Anterior cingulate cortex (tissue), 58 donors: ENCODE measurements at places on chromosomes 6 and 20.

- no peak for DNase-seq
Measured at GRCh38 chr20:49404461-49404860, 78.0 kb downstream of the KCNB1 start.

DNA sequence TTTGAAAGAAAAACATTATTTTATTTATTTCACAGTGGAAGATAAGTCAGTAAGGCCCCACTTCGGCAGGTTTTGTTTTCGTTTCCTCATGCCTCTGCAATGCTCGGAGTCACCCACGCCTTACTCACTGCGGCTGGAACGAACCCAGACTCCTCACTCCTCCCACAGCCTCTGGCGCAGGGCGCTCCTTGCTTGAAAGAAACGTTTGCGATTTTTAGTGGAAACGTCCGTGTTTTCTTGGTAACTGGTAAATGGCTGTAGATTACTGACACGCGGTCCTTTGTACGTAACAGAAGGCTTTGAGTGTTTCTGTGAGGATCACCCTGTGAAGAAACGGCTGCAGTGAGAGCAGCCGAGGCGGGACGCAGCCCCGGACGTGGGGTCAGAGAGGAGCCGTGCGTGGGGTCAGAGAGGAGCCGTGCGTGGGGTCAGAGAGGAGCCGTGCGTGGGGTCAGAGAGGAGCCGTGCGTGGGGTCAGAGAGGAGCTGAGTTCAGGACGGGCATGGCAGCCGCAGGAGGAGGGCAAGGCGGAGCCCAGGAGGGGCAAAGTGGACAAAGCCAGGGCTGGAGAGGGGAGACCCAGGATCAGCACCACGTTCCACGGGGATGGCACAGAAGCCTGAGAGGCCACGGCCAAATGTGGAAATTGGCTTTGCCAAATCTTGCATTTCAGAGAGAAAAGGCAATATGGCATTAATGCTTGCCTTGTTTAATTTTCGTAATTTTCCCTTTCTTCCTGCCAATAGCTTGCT lies 198.6 kb upstream of the THBS2 start:
- peak; percentile 3 for DNase-seq

DNA sequence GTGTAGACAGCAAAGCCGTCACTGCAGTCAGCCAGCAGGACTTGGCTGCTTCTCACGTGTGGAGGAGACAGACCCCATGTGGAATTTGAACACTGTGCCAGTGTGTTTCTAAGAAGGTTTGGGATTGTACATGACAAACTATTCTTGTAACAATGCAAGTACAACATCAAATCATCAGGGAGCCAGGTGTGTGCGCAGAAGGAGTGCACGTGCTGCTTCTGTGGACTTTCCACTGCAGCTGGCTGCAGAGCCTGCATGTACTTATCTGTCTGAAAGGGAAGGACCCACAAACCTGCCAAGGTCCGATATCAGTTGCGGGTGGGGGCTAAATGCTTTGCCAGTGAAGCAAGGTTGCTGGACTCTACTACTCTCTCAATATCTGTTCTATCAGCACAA lies 211.6 kb downstream of the WDR27 start:
- no peak for DNase-seq

- no peak for DNase-seq
Measured at GRCh38 chr6:25250878-25251277, 28.3 kb upstream of the CARMIL1 start.

DNA sequence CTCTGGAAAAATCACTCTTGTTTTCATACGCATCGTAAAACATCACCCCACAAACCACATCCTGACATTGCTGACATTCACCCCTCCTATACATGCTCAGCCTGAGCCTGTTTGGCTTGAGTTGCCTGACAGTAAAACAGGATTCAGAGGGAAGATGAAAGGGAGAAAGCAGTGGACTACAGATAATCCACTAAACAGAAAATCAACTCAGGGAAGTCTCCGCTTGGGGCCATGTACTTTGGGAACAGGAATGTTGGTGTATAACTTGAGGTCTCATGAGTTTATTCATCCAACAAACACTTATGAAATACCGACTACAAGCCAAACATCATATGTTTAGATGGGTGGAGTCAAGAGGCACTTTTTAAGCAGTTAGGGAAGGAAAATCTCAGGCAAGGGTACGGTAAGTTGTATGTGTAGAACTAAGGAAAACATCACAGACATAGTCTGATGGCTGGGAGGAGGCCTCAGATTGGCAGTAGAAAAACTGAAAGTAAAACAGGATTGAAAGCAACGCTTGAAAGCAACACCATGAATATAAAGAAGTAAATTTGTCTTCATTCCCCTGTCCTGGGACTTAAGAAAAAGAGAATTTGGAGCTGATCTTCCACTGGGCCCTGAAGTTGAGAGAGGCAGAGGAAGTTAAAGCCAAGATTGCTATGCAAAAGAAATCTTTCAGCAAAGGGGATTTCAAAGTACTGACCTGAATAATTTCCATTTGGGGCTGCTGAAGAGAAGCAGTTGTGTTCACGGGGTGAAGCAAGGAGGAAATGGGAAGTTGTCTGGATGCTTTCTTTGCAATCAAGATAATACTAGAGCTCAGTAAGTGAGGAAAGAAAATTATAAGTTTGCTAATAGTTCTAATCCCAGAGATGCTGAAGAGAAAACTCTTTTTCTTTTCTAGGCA lies 28.8 kb downstream of the PDE7B start:
- DNase-seq, result no peak

GRCh38 chr20:31721408-31722256 lies 1.0 kb downstream of the BCL2L1 start:
- DNase-seq, result no peak

DNA sequence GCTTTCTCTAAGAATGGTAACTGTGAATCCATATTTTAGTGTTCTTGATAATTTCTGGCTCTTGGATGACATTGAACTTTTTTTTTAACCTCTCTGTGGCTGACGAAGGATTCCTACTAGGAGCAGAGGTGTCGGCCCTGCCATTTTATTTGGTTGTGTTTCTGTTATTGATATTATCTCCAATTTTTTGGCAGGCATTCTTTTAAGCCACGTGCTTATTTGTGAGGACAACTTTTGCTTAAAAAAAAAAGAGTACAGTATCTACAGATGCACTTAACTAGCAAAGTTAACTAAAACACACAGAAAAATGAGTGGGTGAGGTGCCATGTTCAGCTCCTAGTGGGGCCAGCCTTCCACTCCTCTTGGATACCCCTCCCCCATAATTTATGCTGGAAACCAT lies 1.1 kb downstream of the FANCE start:
- DNase-seq, result no peak

DNA sequence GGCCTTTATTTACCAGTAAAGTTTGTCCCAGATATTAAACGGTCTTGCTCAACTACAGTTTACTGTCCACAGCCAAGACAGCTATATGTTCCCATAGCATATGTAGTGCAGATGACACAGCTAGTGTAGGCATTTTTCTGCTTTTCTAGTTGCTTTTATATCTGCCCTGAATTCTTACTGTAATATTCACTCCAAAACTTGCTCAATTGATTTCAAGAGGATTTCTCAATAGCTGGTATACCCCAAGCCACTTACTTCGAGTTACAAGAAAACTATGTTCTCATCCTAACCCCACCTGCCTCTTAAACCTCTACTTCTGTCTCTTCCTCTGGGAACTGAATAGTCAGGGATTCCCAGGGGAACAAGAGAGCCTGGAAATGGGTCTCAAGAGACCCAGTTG lies 18.9 kb upstream of the ROS1 start:
- no peak for DNase-seq

GRCh38 chr6:141269684-141270083 lies 863.0 kb upstream of the GJE1 start:
- no peak for DNase-seq

DNA sequence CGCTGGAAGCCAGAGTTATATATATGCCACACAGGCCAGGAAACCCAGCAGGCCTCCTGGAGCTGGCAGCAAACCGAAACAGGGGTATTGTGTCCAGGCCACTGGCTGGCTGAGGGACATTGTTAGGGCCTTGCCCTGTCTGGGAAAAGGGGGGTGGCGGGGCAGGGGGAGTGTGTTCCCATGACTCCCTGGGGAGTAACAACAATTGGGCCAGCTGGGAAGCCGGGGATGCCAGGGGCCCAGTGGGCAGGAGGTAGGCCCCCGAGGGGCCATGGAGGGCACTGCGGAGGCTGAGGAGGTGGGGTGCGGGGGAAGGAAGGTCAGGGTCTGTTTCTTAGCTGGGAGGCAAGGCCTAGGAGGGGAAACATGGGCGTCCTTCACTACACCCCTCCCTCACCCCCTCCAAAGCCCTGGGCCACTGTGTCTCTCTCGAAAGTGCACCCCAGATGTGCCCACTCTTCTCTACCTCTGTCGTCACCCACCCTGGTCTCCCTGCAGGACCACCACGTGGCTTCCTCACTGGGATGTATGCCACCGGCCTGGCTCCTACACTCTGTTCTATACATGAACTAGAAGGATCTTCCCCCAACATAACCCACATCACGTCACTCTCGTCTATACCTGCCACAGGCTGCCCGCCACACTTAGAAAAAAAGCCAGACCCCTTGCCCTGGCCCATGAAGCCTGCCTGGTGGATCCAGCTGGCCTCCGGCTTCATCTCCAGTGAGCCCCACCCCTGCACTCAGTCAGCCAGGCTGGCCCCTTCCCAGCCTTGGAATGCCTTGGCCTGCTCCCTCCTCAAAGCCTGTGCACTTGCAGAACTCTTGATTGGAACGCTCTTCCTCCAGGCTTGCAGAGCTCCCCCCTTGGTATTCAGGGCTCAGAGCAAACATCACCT lies 7.8 kb upstream of the E2F1 start:
- DNase-seq, result no peak

DNA sequence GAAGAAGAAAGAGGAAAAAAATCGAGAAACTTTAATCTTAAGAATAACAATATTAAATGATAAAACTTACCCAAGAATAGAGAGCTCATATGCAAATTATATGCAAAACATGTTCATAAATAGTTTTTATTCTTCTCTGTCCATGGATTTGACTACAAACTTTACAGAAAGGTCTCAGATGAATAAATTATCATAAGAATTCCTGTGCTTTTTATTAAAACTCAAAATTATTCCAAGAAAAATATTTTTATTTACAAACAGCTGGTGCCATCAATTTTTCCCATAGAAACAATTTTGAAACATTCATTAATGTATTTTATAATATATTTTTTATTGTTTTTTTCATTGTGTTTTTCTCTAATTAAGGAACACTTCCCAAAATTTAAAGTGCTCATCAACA lies 12.1 kb downstream of the MYB start:
- no peak for DNase-seq

DNA sequence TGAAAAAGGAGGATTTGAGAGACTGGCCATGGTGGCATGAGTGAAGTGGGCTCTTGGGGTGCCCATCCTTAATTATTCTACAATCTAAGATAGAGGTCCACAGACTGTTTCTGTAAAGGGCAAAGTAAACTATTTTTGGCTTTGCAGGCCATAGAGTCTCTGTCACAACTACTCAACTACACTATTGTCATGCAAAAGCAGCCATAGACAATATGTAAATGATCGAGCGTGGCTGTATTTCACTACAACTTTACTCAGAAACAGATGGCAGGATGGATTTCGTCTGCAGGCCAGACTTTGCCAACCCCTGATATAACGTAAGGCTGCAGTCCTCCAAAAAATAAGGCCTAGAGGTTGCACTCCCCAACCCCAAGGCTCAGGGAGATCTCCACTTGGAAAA lies 58.2 kb upstream of the NAA20 start:
- no peak for DNase-seq

DNA sequence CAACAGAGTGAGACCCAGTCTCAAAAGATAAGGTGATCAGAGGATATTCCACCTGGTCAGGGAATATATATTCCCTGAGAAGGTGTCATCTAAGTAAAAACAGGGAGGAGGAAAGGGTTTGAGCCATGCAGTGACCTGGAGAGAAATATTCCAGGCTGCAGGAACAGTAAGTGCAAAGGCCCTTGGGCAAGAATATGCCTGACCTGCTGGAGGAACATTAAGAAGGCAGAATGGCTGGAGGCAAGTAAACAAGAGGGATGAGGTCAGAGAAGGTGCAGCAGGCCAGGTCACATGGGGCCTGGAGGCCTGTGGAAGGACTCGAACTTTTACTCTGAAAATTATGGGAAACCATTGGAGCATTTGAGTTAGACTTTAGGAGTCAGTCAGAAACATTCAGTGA lies 6.7 kb downstream of the DEF6 start:
- DNase-seq, result no peak

DNA sequence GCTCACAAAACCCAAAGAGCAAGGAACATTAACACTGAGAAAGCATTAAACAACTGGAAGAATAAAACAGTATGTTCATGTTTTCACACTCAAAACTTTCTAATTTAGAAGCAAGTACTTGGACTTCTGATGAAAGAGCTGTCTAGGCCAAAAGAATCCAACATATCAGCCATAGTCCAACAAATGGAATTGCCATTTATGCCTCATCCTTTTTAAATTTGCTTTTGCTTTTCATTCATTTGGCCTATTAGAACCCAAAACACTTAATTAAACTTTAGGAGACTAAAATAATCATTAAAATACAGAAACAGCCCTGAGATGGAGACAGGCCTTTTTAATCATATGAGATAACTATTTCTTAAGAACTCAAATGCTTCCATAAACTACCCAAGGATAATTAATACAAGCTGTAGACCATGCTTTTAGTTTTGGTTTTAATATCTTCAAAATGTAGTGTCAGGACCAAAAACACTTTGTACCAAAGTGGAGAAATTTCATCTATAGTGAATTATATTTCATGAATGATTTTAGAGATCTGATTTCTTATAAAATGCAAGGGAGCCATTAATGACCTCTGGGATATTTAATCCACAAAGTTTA lies 166.5 kb downstream of the KIF6 start:
- no peak for DNase-seq

DNA sequence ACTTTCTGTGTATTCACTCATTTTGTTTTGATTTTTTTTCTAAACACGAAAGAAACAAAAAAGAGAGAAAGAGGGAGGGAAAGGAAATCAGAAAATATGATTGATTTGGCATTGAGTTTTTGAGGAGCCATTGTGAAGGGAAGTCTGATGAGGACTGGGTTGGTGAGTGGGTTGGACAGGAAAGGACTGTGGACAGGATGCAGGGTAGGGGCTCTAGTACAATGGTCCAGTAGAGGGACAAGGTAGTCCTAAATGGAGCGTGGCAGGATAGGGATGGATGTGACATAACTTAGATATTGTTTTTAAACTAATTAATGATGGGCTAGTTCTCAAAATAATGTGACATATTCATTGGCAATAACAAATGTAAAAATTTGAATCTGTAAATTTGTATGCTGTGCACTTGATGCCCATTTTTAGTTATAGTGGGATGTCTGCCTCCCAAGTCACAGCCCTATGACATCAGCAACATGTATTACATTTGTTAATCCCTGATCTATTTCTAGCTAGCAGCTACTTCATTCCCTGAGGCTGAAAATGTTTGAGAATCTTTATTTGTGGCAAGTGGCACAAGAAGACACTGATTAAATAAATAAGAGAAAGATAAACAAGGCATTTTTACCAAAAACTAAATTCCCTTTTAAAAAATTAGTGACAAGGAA lies 64.0 kb upstream of the ASF1A start:
- no peak for DNase-seq
